ENCODE measurements at places on chromosomes 3 and 15.

DNA sequence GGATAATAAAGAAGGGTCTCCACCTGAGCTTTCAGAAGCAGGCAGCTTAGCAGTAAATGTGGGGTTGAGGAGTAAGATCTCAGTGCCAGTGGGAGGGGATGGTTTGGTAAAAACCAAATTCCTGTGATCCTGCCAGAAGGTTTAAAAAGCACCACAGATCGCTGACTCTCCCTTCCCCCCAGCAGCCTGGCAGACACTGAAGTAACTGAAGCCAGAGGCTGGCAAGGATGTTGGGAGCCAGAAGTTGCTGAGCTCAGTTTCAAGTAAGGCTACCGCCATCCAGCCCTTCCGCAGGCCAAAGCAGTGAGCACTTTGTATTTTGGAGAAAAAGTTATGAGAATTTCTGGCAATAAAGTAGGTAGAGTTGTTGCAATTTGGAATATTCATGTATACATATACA, 246.4 kb downstream of the ZNF621 start:
- no peak for DNase-seq

- no peak for DNase-seq
Measured at GRCh38 chr3:72555714-72556113, 292.5 kb downstream of the SHQ1 start.

DNA sequence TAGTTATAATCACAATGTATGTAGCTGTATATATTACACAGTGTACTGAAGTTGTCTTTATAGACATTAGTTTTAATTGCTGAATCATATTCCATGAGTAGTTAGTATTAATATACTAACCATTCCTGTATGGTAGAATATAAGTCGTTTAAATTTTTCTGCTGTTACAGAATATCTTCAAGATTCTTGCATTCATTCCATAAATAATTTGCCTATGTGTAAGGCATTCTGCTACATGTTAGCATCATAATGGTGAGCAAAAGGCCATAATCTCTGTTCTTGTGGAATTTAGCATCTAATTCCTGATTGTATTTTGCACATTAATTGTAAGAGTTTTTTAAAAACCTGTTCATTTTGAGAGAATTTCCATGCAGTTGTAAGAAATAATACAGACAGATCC, 14.1 kb downstream of the GYG1 start:
- DNase-seq, result no peak

DNA sequence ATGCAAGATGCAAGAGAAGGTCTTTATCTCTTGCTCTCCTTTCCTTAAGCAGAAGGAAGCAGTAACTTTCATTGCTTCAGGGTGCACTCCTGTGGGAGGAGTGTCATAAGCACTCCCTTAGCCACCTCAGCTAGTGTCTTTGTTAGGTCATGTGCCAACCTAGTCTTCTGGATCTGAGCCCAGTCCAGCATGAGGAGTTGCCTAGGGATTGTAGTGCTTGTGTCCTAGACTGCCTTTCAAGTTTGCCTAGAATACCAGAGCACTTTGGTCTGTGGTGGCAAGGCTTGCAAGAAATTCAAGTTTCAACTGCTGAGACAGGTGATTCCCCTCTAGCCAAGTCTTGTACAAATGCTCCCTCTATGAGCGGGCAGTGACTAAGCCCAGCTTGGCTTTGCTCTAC, 633.6 kb downstream of the ZNF385D start:
- no peak for DNase-seq

- no peak for DNase-seq
Measured at GRCh38 chr3:138418601-138419206, 15.7 kb upstream of the ESYT3 start.

- no peak for DNase-seq
Measured at GRCh38 chr15:88974392-88974791, 61.2 kb upstream of the MFGE8 start.

DNA sequence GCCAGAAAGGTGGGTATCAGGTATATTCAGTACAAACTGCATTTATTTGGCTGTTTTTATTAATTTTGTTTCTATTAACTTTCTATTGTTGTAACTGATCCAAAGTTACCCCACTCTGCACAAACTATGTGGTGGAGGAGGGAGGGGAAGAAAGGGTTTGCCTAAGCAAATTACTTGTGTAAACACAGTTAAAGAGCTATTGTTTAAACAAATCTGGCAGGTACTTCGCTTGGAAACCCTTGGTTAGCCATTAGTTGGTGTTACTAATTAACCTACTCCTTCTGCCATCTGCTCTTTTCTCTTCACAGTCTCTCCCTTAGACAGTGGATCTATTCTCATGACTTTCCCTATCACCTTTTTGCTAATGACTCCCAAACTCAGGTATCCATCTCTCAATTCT, 328.4 kb upstream of the NECTIN3 start:
- no peak for DNase-seq

GRCh38 chr15:57375827-57376695, at the start of gene CGNL1:
Gene CGNL1, plus strand, starts transcription at chr15:57376505. Its CDS starts 61,495 bp downstream, at chr15:57438000.
- no peak for DNase-seq

GRCh38 chr15:88606070-88606794, 14.9 kb upstream of the AEN start:
- DNase-seq, result no peak

DNA sequence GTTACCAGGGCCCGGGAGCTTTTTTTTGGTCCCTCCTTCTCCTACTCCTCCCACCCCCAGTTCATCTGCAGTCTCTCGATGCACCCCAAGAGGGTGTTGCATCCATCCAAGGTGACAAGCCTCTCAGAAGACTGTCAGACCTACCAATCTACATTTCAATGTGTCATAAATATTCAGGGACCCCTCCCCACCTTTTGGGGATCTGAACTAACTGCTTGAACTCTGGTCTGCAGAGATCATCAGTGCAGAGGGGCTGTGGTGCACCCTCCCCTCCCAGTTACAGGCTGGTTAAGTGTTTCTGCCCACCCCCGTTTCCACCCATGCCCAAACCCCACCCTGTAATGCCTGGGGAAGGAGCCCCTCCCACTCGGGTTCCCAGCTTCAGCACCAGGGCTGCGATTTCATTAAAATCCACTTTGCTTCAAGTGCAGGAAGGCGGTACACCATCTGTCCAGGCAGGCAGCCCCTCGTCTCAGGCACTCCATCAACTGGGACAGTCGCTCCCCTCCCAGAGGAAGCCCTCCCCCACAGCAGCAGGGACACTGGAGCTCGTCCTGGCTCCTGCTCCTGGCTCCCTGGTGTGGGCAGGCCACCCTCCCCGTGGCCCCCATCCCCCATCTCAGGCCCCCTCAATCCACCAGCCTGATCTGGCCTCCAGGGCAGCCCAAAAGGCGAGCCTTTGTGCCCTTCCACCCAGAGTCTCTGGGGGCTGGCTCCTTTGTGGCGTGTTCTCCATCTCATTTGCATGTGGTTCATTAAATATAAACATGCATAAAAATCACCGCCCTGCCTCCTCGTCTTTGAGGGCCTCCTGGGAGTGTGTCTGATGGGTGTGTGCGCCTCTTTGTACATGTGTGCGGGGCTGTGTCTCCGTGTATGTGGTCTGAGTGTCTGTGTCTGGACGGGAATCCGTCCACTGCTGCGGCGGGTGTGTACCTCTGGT, 32.3 kb downstream of the RNU5B-1 start:
- no peak for DNase-seq

DNA sequence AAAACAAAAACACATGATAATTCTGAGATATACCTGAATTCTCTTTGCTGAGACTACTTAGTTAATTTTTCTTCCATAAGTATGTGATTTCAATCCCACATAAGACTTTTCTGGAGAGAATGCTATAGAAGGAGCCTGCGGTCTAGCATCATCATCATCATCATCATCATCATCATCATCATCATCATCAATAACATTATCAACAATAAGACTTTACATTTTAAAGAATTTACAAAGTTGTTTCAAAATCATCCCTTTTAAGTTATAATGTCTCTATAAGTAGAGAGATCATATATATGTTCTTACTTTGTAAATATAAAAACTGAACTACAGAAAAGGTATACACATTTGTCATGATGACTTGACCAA, 965.3 kb downstream of the ROBO1 start:
- no peak for DNase-seq

DNA sequence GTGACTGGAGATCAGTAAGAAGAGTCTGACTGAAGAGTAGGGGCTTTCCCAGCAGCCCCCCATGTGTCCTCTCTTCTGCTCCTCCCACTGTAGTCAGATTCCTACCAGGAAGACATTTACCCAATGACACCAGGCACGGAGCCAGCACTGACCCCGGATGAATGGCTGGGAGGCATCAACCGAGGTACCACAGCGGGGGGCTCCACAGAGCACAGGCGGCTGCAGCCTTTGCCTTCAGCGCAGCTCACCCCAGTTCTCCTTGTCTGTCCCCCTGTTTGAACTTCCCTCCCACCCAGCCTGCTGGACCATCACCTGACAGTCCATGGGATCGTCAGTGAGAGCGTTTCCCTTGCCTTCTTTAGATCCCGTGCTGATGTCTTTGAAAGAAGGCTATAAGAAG, 101.6 kb downstream of the ANP32A start:
- no peak for DNase-seq

DNA sequence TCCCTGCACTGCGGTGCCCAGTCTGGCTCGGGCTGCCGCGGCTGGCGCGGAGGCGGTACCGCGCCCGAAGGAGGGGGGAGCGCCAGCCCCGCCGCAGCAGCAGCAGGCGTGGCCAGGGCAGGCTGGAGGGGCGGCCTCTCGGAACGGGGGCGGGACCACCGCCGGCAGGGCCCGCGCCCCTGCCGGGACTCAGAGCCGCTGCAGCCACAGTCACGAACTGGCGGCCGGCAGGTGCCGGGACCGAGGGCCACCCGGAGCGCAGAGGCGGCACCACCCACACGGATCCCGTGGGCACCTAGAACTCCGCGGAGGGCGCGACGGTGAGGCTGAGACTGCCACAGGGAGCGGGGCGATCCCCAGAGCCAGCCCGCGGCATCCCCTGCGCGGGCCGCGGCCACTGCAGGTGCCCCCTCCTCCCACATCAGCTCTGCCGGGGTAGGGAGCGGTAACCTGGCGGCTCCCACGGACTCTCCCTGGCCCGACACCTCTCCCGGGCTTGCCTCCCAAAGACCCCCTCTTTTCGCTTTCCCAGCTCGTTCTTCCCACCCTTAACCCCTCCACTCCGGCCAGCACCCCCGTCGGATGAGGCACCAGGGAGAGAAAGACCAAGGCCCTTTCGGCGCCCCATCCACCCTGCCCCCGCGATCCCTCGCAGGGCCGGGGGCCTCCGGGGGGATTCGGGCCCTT, at the start of gene VWA5B2:
Gene VWA5B2 (plus strand): TSS at position 192 of the 687 bp plus-strand sequence. CDS start 944 bp downstream, outside the sequence.
- peak; percentile 50 for DNase-seq

- no peak for DNase-seq
Measured at GRCh38 chr3:2212206-2212605, 113.5 kb downstream of the CNTN4 start.

- DNase-seq, result no peak
Measured at GRCh38 chr15:101201411-101202174, 50.3 kb downstream of the CHSY1 start.

- DNase-seq, result no peak
Measured at GRCh38 chr3:10395196-10395595, 74.3 kb upstream of the SEC13 start.

DNA sequence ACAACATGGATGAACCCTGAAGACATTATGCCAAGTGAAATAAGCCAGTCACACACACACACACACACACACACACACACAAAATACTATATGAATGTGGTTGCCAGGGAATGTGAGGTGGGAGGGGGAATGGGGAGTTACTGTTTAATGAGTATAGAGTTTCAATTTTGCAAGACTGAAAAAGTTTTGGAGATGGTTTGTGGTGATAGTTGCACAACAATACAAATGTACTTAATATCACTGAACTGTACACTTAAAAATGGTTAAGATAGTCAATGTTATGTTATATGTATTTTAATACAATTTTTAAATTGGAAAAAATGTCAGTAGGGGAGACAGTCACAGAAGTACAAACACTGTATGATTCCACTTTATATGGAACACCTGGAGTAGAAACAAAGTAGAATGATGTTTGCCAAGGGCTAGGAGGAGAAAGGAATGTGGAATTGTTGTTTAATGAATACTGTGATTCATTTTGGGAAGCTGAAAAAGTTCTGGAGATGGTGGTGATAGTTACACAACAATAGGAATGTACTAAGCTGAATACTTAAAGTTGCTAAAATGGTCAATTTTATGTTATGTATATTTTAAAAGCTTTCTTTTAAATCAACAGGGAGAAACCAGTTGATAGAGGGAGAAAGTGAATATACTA, 76.6 kb downstream of the RPL39L start:
- no peak for DNase-seq

DNA sequence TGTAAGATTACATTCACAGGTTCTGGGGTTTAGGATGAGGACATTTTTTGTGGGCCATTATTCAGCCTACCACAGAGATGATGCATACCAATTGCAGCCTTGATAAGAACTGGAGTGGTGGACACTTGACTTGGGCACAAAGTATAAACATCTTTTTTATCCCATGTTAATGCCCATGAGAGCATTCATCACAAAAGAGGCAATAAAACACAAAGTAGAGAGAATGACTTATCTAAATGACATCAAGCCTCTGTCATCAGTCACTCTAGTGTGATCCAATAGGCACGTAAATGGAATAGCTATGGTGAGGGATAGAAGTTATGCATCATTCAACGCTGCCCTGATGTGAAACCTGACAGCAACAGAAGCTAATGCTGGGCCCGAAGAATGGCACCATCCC, 25.8 kb downstream of the VEPH1 start:
- DNase-seq, result no peak

DNA sequence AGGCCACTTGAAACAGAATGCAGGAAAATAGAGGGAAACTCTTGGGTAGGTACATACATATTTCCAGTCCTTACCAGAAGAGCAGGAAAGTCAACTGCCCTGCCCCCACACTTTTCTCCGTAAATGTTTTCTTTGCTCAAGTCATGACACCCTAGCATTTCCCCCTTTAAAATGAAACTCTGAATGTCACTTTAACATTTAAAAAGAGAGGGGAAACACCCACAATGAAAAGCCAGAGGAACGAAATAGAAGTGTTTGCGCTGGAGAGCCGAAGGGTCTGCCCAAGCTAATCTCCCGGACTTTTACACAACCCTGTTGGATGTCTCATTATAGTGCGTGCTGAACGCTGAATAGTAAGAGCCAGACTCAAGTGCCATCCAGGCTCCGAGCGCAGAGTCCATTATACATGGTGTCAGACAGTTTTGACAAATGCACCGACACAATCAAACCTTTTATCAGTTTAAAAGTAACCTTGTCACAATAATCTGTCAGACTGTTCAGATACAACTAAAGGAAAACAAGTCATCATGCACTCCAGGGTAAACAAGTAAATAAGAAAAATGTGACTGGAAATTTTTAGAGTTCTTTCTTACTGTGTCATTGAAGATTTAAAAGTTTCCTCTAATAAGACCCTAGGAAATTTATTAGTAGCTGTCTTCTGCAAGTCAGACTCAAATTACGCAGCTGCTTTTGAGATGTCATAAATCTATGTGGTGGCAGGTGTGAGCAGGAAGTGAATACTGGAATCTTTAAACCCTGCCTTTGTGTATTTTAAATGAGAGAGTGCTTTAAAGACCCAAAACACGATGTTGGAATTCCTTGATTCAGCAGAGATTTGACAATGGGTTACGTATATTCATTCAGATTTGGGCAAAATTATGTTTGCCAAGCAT, 159.8 kb downstream of the RBMS3 start:
- DNase-seq, result no peak

Measured in stimulated activated CD4-positive, alpha-beta T cell treated with anti-CD3 and anti-CD28 coated beads, Interleukin-1b, Interleukin-23, amount 100 ng/mL, for 4 hours (primary cell).